ENCODE measurements at places on chromosomes 2 and 18. TPM values are rescaled to one million over a fixed set of nuclear protein-coding genes. Genes with fewer than 3 reads are reported as not detected.

- no peak for DNase-seq
- no peaks in the 10 kb centered on the region for H3K36me3 ChIP-seq
These were observed 1.3 kb downstream of the CEP68 start for GRCh38 chr2:65057391-65058052.

- peaks cover 19% of the 10 kb centered on the region for H3K27me3 ChIP-seq
- no peak overlapping the region for H3K4me3 ChIP-seq
- H3K36me3 ChIP-seq, result no peaks in the 10 kb centered on the region
- no peak for DNase-seq
- no peaks in the 10 kb centered on the region for H3K4me1 ChIP-seq
These were observed 275.3 kb downstream of the INSIG2 start for GRCh38 chr2:118363604-118364003.

- H3K36me3 ChIP-seq, result peaks cover 82% of the 10 kb centered on the region
- H3K27me3 ChIP-seq, result no peaks in the 10 kb centered on the region
These were observed 7.3 kb upstream of the CENPA start for GRCh38 chr2:26778507-26778906.

GRCh38 chr2:24707143-24707542 lies 86.0 kb downstream of the PTRHD1 start:
- no peaks in the 10 kb centered on the region for H3K27me3 ChIP-seq
- peaks cover 67% of the 10 kb centered on the region for H3K36me3 ChIP-seq
- no peak for DNase-seq
- no peak overlapping the region for H3K27ac ChIP-seq

- H3K4me3 ChIP-seq, result no peak overlapping the region
- H3K4me1 ChIP-seq, result no peaks in the 10 kb centered on the region
- DNase-seq, result peak; percentile 78
- no peaks in the 10 kb centered on the region for H3K36me3 ChIP-seq
- H3K27me3 ChIP-seq, result no peaks in the 10 kb centered on the region
These were observed 67.4 kb downstream of the STEAP3 start for GRCh38 chr2:119290859-119291587.

DNA sequence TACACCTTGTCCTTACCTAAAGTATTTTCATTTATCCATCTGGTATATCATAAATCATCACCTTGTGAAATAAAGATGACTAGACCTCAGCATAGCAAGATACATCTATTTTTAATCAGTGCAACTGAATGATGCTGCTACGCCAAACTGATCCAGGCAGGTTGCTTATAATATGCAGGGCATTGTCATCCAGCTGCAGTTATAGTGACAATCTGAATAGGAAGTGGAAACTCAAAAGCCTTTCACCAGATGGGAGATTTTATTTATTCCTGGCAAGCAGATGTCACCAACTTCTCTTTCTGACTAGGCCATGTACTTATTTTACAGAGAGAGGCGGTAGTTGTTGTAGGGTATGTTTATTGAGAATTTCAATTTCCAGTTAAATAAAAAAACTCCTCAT lies 747.3 kb downstream of the ADCYAP1 start:
- no peaks in the 10 kb centered on the region for H3K36me3 ChIP-seq
- H3K27ac ChIP-seq, result no peak overlapping the region
- H3K4me3 ChIP-seq, result no peak overlapping the region
- no peak for DNase-seq

DNA sequence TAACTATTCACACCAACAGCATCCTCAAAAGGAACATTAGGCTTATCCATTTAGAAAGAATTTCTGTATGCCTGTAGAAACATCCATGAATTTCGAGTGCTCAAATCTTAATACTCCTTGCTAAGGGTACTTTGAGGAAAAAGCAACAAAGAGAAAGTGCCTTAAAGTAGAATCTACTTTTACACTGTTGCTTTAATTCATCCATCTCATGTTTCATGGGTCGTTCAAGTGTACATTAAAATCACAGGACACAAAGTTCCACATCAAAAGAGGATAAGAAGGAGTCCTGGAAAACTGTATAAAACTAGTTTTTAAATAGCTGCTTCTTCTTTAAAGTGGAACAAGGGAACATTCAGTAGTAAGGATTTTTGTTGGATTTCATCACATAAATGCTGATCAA lies 54.5 kb downstream of the LRP1B start:
- no peak for DNase-seq
- no peaks in the 10 kb centered on the region for H3K4me1 ChIP-seq
- no peaks in the 10 kb centered on the region for H3K36me3 ChIP-seq
- H3K4me3 ChIP-seq, result no peak overlapping the region

- H3K27ac ChIP-seq, result no peak overlapping the region
- no peaks in the 10 kb centered on the region for H3K4me1 ChIP-seq
- DNase-seq, result no peak
- no peak overlapping the region for H3K4me3 ChIP-seq
These were observed 127.6 kb upstream of the SPOPL start for GRCh38 chr2:138373993-138374408.

GRCh38 chr18:64244571-64244970 lies 95.7 kb upstream of the LINC00305 start:
- no peaks in the 10 kb centered on the region for H3K36me3 ChIP-seq
- no peak for DNase-seq
- H3K27me3 ChIP-seq, result no peaks in the 10 kb centered on the region
- peaks cover 17% of the 10 kb centered on the region for H3K4me1 ChIP-seq

The CDH7 gene
- total RNA-seq, result not detected

The POTEJ gene
- not detected for total RNA-seq

The CLIP4 gene
- total RNA-seq, result 45.5 TPM

The SFT2D3 gene
- total RNA-seq, result 4.0 TPM
